ENCODE measurements at places on chromosomes 1 and 21.

- DNase-seq, result no peak
These were observed 110.8 kb upstream of the HOOK1 start for GRCh38 chr1:59703918-59704378.

- no peak for DNase-seq
These were observed 14.1 kb downstream of the EPHA2 start for GRCh38 chr1:16141573-16142336.

DNA sequence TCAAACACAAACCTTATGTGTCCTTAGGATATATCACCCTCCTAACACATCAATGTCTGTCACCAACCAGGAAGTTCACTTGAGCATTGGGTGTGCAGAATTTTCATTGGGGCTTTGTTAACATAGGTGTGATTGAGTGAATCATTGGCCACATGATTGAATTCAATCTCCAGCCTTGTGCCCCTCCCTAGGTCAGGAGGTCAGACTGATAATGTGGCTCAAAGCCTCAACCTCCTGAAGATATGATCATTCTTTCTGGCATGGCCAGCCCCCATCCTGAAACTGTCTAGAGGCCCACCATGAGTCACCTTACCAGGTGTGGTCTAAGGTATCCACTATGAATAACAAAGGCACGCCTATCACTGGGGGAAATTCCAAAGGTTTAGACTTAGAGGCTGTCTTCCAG is 90.1 kb downstream of the PKN2 start:
- no peak for DNase-seq

- DNase-seq, result no peak
These were observed 69.1 kb downstream of the RUSC1 start for GRCh38 chr1:155389826-155390225.

GRCh38 chr1:37234941-37235418 is 200.7 kb upstream of the GRIK3 start:
- no peak for DNase-seq

DNA sequence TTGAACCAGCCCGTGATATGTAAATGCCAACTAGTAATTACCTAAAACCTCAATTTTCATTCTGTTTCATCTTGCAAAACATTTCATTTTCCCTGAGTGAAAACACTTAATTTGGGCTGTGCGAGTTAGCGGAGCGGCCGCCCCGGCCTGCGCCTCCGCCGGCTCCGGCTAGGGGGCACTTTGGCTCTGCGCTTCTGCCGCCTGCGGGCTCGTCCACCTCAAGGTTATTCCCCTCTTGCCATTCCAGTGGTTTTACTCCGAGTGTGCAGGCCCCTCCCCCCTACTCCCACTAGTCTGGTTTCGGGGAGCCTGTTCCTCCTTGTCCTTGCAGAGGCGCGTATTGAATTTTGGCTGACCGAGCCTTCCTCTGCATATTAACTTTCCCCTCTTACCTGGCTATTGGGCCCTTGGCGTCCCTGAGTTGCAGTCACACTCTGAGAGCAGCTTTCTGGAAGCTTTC is 55.6 kb downstream of the PEX14 start:
- no peak for DNase-seq

GRCh38 chr1:14634486-14634885 is 36.0 kb downstream of the KAZN start:
- DNase-seq, result no peak

DNA sequence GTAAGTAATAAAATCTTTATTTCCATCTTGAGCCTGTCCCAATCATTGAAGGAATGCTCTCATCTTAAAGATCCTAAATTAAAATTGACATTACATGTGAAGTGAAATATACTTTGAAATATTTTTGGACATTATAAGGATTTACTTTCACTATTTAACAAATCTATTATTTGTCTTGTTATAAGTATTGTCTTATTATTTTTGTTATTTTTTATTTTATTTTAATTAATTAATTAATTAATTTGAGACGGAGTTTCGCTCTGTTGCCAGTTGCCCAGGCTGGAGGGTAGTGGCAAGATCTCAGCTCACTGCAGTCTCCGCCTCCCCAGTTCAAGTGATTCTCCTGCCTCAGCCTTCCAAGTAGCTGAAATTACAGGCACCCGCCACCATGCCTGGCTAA is 343.2 kb downstream of the DPYD start:
- DNase-seq, result no peak

GRCh38 chr1:109296782-109297181 is 10.0 kb downstream of the MYBPHL start:
- no peak for DNase-seq

- no peak for DNase-seq
These were observed 16.4 kb upstream of the ZNF683 start for GRCh38 chr1:26388791-26389445.

DNA sequence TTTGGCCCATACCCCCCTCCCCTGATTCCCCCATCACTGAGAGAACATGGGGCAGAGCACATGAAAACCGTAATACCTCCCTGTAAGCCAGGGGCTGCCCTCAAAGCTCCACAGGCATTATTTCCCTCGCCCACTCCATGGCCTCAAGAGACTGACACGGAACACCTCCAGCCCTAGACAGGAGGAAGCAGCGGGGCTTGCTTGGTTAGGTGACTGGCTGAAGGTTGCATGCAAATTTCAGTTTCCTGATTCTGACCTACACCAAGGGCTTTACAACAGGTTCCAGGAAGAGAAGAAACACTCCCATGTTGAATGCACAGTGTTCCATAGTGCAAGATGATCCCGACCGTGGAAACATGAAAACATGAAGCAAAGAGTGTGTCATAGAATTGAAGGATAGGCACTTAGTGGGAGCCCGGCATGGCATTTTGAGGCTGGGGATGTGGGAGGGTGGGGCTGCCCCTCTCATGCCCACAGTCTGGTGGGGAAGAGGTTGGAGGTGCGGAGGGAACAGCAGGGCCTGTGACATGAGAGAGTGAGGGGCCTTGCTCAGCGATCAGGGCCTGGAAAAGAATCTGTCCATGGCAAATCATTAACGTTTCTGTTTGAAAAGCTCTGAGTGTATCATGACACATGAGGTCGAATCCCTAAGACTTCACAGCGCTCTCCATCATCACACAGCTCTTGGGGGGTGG is 33.5 kb downstream of the GPR137B start:
- no peak for DNase-seq

GRCh38 chr1:207981976-207982375 is 71.1 kb upstream of the CD34 start:
- no peak for DNase-seq

GRCh38 chr1:61084491-61085031 is 2.2 kb downstream of the NFIA start:
- DNase-seq, result no peak

DNA sequence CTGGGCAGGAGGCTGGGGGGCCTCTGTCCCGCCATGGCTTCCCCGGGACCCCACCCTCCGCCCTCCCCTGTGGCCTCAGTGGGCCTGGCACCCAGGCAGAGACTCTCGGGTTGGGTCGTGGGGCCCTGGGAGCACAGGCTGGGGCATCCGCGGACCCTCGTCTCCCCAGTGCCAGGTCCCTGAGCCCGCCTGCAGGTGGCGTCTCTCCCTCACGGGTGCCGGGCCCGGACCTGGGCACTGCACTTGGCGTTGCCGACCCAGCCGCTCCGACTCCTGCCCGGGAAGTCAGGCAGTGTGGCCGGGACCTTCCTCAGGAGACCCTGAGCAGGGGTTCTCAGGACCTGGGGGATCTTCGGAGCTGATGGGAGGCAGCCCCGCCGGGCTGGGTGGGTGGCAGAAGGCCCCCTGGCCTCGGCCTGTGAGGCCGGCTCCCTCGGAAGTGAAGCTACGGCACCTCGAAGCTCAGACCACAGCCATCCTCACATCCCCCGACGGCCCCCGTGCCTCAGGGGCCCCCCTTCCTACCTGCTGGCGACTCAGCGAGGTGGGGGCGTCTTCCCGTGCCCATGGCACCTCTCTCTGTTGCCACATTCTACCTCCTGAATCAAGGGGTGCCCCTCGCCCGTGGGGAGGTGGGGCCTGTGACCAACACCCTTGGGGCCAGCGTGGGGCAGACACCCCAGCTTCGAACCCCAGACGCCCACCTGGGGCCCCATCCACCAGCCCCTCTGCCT is 6.4 kb upstream of the C1orf159 start:
- DNase-seq, result peak; percentile 32

- DNase-seq, result no peak
These were observed 63.8 kb downstream of the RYR2 start for GRCh38 chr1:237105826-237106225.

DNA sequence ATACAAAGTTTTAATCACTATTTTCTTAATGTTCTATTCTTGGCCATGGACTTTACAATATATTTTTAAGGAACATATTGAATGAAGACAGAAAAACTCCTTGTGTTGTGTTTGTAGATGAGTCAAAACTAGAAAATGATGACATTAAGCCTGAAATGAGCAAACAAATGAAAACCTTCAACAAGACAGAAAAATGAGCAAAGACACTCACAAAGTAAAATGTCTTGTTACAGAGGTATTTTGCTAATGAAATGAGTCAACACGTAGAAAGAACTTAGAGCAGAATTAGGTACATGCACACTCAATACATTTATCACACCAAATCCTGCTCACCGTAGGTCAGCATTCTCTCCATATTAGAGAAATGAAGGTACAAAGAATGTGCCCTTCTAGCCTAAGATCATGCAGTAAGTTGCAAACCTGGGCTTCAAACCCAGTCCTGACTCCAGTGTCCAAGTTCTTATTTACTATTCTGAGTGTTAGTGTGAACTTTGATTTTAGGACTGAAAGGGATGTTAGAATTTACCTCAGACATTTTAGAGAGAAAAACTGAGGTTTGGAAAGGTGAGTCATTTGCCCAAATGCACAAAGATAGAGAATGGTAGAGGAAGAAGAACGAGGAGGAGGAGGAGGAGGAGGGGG is 133.9 kb upstream of the SGIP1 start:
- no peak for DNase-seq

DNA sequence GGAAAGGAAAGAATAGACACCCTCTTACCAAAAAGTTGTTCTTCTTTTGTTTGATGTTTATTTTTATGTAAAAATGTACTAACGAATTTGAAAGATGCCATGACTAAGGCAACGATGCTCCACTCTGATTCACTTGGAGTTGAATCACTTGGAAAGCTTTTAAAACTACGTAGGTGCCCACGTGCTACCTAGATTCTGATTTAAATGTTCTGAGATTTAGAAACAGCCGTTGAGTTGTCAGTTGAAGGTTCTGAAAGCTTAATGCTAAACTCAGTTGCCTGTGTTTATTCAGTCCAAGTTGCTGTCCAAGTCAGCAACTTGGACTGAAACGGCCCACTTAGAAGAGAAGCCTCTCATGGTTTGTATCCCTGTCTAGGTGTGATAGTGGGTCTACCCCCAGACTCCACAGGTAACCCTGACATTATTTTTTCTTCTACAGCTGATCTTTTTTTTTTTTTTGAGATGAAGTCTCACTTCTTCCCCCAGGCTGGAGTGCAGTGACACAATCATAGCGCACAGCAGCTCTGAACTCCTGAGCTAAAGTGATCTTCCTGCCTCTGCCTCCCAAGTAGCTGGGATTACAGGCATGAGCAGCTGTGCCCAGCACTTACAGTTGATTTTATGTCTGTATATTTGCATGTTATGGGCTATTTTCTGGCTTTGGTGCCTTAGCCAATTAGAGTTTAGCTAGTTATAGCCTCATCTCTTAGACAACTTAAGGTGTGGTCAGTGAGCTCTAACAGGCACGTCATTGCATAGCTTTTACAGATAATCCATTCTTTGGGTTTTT is 1.4 kb upstream of the VAMP4 start:
- DNase-seq, result no peak

DNA sequence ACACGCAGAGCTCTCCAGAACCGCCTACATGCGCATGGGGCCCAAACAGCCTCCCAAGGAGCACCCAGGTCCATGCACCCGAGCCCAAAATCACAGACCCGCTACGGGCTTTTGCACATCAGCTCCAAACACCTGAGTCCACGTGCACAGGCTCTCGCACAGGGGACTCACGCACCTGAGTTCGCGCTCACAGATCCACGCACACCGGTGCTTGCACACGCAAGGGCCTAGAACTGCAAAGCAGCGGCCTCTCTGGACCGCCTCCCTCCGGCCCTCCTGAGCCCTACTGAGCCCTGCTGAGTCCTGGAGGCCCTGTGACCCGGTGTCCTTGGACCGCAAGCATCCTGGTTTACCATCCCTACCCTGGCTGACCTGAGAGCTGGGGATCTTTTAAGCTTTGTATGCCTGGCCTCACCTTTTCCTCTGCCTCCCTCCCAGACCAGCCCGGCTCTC is 8.3 kb downstream of the OLIG2 start:
- no peak for DNase-seq

GRCh38 chr1:43491061-43491460 is 37.3 kb upstream of the HYI start:
- no peak for DNase-seq

DNA sequence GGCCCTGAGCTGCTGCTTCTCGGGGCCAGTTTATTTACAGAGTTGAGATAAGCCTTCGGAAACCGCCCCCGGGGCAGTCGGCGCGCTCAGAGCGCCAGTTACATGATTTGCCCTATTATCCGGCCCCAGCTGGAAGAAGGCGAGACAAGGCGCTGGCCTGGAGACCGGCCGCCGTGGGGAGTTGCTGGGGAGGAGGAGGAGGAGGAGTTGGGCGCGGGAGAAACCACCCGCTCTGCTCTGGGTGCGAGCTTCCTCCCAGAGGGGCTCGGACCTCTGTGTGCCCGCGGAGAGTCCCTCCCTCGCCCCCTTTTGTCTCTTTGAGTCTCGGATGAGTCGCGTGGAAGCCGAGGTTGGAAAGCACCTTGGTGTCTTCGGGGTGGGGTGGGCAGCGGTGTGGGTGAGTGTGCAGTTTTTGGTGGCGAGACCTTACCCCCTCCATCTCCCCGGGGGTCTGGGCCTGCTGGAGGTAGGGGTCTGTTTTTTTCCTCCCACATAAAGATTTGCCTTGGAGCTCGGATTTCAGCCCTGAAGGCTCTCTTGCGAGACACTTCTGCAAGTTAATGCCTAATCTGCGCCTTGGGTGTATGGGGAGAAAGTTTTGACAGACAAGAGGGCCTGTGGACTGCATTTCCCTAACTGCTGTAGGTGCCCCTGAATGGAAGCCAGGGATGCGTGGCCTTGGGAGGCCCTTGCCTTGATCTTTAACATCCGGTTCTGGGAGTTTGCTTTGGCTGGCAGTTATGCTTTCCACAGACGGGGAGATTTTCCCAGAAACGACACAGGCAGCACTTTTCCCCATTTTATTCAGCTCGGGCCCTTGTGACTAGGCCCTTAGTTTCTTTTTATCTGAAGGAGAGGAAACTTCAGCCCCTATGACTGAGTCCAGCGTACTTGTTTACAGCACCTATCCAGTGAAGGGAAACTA is 80.0 kb downstream of the NDUFS5 start:
- peak; percentile 45 for DNase-seq

DNA sequence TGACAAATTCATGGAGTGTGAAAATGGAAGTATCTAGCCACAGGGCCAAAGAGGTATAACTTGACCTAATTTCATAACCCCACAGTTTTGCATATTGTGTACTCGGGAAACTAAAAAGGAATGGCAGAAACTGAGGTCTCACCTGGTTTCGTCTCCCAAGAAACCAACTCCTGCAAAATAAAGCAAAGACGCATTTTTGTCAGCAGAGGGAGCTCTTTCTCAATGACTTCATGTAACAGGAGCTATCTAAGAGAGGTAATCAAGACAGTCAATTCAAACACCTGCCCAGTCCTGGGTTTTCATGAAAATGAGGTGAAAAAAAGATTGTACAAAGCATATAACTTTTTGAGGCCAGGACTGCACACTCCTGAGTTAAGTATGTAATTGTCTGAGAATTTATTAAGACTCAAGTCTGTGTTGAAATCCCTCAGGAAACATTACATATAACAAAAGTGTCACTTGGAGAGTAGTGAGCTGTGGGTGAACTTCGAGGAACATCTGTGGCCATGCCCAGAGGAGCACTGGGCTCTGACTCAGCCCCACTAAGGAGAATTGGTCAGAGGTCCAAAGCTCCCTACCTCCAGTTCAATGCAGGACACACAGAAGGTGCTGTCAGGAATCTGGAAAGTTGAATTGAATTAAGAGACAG is 17.6 kb downstream of the FCRL4 start:
- DNase-seq, result peak; percentile 62

- no peak for DNase-seq
These were observed 36.7 kb downstream of the COL18A1 start for GRCh38 chr21:45441431-45442255.
